ENCODE measurements at places on chromosomes 1 and 21.

GRCh38 chr1:27505420-27505680 is 15.4 kb upstream of the WASF2 start:
- no peak for DNase-seq

DNA sequence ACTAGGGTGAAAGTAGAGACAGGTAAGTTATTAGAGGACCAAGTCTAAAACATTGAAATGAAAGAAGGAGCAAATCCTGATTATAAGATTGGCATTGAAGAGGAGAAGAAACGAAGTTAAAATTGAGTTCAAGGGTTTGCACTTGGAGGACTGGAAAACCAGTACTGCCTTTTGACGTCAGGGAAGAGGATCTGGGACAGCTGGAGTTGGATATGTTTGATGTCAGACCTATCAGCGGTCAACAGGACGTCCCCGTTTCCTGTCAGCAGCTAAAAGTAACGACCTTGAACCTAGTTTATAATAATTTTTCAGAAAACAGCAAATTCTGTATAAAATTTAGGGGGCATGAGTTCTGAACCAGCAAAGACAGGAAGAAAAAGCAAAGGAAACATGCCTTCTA is 1.2 kb upstream of the NID1 start:
- no peak for DNase-seq

DNA sequence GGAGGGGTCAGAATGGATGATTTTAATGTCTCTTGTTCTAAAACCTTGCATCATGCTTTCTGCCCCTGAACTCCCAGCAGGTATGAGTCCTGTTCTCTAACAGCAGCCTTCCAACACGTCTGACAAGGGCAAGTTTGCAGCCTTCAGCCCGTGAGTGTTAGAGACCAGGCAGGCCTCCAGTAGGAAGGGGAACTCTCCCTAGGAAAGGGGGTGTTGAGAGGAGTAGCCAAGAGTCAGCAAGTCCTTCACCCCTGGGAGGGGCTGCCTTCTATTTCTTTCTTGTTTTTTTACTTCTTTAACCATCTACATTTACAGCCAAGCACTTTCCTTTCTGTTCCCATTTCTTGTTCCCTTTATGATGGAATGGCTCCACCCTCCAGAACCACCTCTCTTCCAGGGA is 14.2 kb downstream of the BATF3 start:
- DNase-seq = no peak

DNA sequence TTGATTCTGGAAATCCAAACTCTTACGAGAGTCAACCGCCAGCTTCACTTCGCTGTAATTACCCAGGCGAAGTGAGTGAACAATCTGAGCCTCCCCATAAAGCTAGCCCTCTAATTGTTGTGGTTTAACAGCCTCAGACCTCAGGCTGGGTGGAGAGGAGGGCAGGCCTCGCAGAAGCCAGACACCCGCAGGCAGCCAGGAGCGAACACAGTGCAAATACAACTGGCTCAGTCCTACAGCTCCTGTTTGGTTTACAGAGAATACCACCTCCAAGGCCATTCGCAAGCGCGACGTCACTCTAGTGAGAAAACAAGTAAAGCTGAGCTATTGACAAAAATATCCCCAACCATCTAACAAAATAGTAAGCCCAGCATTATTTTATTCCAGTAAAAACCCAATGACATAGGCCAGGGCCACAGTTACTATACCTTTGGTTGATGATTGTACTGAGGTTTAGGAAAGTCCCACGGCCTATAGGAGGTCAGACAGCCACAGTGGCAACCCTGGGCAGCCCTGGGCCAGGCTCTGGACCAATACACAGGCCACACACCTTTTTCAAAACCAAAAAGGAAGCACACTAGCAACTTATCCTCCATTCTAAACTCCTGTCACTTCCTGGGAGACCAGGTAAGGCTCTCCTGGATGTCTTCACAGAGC is 163.3 kb downstream of the ETS2 start:
- DNase-seq = no peak

GRCh38 chr1:200108659-200109058 is 81.1 kb downstream of the NR5A2 start:
- no peak for DNase-seq

GRCh38 chr21:31470896-31471694 is 127.0 kb upstream of the TIAM1 start:
- no peak for DNase-seq

DNA sequence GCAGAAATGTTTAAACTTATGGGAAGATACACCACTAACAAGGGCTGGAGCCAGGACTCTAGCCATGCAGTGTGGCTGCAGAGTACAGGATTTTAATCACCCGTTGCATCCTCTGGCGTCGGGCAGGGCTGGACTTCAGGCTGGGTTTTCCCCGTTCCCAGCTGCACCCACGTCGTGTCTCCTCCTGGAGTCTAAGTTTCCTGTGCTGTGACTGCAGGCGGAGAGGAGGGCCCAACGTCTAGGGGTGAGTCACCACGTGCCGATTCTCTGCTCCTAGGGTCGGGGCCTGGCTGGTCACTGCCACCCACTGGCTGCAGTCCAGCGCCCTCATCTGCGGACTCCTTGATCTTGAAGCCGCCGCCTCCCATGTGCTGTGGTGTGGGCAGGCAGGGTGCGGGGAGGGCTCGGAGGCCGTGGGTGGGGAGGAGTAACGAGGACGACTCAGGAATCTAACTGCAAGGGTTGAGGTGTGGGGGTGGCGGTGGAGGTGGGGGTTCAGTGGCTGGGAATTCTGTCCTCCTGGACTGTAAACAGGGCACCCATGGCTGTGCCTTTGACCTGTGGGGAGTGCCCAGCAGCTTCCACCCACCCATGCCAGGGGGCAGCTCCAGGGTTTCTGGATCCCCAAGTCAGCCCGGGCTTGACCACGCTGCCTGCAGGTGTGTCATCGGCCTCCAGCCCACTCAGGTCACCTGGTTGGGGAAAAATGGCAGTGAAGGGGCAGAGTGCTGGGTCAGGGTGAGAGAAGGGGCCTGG is 77.8 kb downstream of the ALPL start:
- DNase-seq = no peak

DNA sequence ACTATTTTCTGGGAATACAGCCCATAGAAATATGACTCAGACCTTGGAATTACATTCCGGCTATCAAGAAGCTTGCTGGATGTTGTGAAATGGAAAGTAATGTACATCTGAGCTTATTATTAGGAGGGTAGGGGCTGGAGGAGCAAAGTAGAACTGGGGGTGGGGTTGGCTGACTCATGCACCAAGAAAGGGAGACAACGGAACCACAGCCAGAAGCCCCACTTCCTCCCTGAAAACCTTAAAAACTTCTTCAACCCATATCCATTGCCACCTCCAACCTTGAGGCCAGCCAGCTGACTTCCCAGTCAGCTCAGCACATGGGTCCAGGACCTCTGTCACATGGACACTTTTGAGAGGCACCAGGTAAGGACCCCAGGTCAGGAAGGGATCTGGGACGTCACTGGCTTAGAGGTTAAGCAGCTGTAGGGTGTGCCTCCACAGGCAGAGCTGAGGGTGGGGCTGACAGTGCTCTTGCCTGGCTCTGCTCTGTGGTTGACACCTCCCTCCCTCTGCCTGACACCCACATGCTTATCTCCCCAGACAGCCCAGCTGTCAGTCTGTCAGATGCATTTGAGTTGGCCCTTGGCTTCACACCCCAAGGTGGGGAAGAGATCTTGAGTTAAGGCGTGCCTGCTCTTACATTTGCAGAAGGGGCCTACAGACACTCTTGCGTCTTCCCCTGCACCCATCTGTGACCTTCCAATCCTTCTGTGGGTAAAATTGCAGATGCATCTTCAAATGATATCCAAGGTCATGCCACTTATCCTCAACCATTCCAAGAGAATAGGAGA is 5.7 kb upstream of the ZNF683 start:
- DNase-seq = no peak

Data from NCI-H1436 treated with DMSO at 0.1 percent for 48 hours (cell line).